SK-MEL-5 (cell line): ENCODE measurements at places on chromosomes 11 and 22. TPM values are rescaled to one million over a fixed set of nuclear protein-coding genes. Genes with fewer than 3 reads are reported as not detected.
A peak's percentile ranks its signal among the peaks of the same experiment; 100 is the strongest.

- no peak for DNase-seq
Observed at GRCh38 chr22:26646158-26646557, 11.2 kb upstream of the MIAT start.

GRCh38 chr11:77455740-77456139 is 18.2 kb downstream of the PAK1 start:
- no peak for DNase-seq

GRCh38 chr11:81345609-81346008 is 1388.1 kb downstream of the FAM181B start:
- DNase-seq = no peak

DNA sequence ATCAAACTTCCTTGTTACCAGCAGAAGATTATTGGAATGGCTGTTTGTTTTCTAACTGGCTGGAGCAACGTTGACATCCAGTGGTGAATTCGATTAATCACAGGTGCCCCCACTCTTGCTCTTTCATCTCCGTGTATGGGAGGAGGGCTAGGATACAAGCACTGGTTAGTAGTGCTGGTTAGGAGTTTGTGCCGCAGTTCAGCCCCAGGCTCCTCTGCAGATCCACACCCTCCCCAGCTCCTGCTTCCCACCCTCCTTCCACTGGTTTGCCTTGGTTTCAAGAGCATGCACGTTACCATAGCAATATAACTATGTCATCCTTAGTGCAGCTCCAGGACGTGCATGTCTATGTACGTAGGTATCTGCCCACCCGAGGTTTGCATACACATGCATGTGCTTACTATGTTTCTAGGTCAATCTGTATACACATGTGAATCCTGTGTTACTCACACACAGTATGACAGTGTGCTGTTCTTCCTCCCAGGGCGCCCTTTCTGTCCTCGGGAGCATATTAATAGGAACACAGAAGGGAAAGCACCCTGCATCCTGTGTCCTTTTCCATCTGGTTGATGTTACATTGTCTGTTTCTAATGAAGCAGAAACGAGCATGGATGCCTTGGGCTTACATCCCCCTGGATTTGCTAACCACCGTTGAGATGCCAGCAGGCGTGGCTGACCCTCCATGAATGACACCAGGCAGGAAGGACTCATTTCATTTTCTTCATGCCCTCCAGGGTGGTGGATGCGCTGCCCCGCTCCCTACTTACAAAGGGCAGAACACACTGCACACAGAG is 539.3 kb downstream of the OPCML start:
- DNase-seq = peak; percentile 2

GRCh38 chr11:122852074-122852795 is 13.9 kb downstream of the CRTAM start:
- DNase-seq = no peak

GRCh38 chr22:47053726-47054141 is 291.3 kb downstream of the TBC1D22A start:
- DNase-seq = no peak

- DNase-seq = no peak
Observed at GRCh38 chr22:21028277-21029251, 3.8 kb downstream of the SLC7A4 start.

DNA sequence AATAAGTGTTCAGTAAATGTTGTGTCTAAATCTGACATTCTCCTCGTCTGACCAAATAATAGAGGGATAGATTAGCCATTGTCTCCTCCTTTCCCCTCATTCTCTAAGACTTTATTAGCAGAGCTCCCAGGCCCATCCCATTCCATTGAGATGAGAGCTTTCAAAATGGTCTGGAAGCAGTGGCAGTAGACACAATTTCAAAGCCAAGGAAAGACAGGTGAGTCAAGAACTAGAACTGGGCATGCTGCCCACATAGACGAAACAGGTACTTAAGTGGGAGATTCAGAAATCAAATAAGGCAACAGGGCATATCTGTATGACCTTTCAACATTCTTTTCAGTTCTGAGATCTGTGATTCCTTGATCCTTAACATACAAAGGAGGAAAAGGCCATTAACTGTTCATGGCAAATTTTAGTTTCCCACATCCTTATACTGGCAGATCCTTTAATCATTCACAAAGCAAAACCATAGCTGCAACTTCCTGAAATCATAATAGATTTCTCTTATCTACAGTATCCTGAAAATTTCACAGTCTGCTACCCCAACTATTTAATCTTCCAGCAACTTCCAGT is 96.6 kb upstream of the KCNA4 start:
- DNase-seq = no peak

- peak; percentile 28 for DNase-seq
Observed at GRCh38 chr11:2466869-2467694, 22.3 kb downstream of the KCNQ1 start.

DNA sequence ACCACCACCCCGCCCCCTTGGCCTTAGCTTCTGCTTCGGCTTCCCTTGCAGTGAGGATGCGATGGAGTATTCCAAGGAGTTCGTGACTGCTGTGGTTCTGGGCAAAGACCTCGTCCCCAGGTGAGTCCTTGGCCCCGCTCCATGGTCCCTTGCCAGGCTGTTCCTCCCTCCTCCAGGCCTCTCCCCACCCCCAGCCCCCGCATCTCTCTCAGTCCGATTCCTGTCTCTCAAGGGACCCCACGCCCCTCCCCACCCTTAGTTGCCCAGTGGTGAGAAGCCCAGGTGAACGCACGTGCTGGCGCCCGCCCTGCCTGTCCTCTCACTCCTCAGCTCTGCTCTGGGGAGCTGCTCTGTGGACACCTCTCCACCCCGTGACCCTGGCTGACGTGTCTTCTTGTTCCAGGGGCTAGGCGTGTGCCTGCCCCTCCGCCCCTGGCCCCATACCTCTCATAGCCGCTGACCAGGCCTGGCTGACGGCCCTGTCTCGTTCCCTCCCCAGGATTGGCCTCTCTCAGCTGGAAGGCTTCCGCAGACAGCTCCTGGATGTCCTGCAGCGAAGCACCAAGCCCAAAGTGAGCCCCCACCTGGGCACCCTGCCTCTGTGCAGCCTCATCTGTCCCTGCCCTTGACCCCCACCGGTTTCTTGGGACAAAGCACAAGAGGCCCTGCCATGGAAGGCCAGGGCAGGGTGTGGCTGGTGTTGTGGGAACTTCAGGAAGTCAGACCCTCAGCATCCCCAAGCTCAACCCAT is 14.6 kb upstream of the MYRF start:
- no peak for DNase-seq

DNA sequence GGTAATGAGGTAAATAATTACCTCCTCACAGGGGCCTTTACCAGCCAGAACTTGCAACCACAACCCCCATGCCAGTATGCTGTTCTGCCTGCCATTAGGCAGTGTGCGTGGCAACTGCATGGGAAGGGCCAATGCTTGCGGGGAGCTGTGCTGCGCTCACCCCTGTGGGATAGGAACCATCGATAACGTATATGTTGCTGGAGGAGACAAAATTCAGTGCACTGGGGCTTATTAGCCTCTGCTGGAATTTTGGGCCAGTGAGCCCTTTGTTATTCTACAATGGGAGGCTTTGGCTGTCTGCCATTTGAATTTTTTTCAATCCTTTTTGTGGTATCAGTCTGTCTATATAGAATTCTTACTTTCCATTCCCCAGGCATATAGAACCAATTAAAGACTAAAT is 47.3 kb downstream of the PPP2R1B start:
- no peak for DNase-seq

Gene LDHAL6A
- total RNA-seq = not detected in 2 replicates

Gene PDE2A
- total RNA-seq = 0.26 and 0.64 TPM in 2 replicates

Gene JRKL
- total RNA-seq = 4.2 and 4.9 TPM in 2 replicates

Gene TRIM64C
- not detected in 2 replicates for total RNA-seq

Gene ISX
- total RNA-seq = not detected in 2 replicates

Gene KCNJ11
- not detected in 2 replicates for total RNA-seq
